Coronary artery (tissue), 2 donors: ENCODE measurements at places on chromosomes 2 and 18.

- DNase-seq = peak; percentile 70
These were observed 61.6 kb upstream of the HS6ST1 start for GRCh38 chr2:128380061-128380889.

- DNase-seq = no peak
These were observed 73.1 kb upstream of the MAP4K3 start for GRCh38 chr2:39510140-39510539.

- DNase-seq = no peak
These were observed 148.7 kb downstream of the CALCRL start for GRCh38 chr2:187299122-187299906.

- no peak for DNase-seq
These were observed 197.3 kb downstream of the DCC start for GRCh38 chr18:52537261-52537660.

DNA sequence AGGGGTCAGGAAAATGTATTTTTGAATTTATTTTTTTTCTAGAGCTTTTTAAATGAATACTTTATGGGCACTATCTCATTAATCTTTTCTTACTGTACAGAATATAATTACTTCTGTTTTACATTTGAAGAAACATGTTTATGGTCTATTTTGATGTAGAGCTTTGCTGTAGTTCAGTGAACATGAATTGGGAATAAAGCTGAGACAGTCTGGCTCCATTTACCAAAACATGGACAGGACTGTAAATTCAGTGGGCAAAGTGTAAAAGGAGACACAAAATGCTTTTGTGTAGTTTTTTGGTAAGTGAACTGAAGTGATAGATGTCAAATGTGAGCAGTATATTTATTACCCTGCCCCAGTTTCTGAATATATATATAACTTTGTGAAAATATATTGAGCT is 1298.8 kb upstream of the NXPH2 start:
- DNase-seq = no peak

- no peak for DNase-seq
These were observed 26.6 kb upstream of the RMDN2 start for GRCh38 chr2:37898448-37898847.

- DNase-seq = no peak
These were observed 308.3 kb downstream of the TSN start for GRCh38 chr2:122063716-122064115.

- peak; percentile 70 for DNase-seq
These were observed 9.2 kb downstream of the ALLC start for GRCh38 chr2:3667151-3667631.

- DNase-seq = no peak
These were observed 7.1 kb downstream of the MYOM1 start for GRCh38 chr18:3212657-3213056.

DNA sequence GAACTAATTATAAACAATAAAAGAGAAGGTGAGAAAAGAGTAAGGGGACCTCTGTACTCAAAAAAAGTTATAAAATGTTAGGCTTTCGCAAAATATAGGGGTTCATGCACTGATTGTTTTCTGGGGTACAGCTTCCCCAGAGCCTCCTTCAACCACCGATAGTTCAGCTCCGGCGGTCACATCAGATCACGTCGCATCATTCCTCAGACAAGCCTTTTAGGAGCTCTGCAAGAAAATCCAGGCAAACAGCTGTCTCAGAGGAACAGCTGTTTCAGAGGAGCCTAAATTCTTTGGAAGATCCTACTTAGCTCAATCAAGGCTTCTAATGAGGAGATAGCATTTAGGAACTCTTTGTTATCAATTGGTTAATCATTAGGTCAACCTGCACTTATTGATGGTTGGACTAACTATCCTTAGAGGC is 78.7 kb downstream of the MYCN start:
- DNase-seq = no peak
